Activated T-helper 1 cell treated with anti-CD3 and anti-CD28 coated beads, Interleukin-2, amount 50 U/mL, for 16 hours (primary cell): ENCODE measurements at places on chromosomes 3 and 15.

DNA sequence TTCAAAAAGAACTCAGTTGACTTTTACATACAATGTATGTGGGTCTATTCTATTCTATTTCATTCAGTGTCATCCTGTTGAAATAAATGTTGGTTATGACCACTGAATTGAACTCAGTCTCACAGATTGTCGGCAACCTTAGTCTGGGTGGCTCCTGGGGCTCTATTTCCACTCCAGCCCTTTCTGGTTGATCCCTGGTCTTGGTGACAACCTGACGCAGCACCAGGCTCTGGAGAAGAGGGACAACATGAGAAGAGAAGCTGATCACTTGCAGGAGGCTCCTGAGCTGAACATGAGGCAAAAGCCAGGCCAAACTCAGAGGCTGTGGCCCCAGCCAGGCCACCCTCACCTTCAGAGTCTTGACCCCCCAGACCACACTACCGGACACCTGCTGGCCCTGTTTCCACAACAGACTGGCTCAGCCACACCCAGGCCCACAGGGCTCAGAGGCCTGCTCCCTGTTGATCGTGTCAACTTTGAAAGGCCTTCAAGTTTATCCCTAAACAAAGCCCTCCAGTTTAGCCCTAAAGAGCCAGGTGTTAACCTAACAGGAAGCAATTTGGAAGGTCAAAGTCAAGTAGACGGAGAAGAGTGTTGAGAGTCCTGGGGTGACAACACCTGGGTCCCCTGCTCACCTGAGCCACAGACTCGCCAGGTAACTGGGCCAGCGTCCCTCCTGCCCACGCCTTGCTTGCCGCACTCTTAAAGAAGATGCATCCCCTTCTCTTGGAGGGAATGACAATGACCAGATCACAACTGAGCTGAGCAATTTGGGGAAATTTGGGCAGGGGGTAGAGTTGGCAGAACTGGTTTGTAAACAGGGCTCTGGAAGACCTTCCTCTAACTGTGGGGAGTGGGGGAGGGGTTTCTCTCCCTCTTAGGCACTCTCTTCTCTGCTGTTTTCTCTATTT, 15.4 kb upstream of the MUC20 start:
- no peak for DNase-seq

DNA sequence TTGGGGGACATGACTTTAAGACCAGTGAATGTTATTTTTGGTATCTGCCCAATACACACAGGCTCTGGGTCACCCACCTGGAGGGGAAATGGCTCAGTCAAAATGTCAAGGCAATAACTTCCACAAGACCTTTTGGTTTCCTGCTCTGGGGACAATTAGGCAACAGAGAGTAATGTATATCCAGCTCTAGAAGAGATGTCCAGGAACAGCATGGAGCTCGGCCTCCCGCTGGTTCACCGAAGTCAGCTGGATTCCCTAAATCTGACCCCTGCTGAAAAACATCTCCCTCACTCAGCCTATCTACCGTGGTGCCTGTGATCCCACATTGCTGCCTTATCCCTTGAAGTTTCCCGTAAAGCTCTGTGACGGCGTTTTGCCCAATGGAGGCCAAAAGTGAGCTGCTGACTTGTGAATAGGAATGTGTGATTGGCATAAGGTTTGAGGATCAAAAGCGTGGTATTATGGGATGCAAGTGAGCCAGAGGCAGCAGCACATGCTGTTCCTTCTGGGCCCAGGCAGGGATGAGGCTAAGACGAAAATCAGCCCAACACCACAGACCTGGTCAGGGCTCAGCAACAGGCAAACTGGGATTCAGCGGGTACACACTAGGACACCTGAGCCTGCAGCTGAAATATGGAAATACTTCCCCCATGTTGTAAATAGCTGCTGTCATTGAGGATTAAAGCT, 47.2 kb upstream of the SLC6A11 start:
- no peak for DNase-seq

DNA sequence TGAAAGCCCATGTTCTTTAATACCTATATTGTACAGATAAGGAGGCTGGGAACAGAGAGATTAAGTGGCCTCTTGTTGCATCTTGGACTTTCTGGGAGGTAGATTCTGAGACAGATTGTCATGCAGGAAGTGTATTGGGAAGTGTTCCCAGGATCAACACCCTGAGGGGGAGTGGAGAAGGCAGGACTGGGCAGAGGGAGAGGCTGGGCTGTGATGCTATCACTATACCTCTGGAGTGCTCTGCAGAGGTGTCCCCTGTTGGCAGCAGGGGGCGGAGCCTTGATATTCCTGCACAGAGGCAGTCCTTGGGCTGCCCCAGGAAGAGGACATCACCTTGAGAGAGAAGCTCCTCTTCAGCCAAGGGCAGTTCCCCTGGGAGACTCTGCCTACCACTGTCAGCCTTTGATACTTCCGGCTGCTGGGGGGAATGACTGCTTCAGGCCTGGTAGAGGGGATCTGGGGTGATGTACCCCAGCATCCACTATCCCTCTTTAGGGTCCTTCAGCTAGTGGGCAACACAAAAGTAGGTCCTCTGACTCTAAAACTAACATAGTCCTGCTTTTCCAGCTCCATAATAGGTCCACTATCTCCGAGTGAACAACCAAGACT, 97.4 kb upstream of the RNU6-1 start:
- DNase-seq: no peak

GRCh38 chr3:50584391-50584790, 15.1 kb downstream of the HEMK1 start:
- no peak for DNase-seq

DNA sequence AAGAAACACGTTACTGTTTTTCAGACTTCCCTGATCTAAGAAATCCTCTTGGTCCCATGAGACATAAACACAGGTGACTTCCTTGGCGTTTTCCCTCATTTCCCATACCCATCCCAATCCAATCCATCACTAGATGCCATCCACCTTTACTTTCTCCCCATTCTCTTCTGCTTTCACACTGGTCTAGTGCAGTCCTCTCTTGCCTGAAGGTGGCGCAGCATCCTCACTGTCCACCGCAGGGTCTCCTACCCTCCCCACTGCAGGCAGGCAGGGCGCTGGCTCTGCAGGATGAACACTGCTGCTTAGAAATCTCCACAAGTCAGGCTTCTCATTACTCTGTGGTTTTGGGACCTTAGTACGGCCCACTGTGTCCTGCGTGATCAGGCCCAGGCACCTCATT, 58.2 kb downstream of the RAB7A start:
- peak; percentile 24 for DNase-seq

GRCh38 chr3:72391659-72392058, 456.6 kb downstream of the SHQ1 start:
- no peak for DNase-seq

- no peak for DNase-seq
Observed at GRCh38 chr3:144148356-144148755, 176.7 kb downstream of the DIPK2A start.

DNA sequence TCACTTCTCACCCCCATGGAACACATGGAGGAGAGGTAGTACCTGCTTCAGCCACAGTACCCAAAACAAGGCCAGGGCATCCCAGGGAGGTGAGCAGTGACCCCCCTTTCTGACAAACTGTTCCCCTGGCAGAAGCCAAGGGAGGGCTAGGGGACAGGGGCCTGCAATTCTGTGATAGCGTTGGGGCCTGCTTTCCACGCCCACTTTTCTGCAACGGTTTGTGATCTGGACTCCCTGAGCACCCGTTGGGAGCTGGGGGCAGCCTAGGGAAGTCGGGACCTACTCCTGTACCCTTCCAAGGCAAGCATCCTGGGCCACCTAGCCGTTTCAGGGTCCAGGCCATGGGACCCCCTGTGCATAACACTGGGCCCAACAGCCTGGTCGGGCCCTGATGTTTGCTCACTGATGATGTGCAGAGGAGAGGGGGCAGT, 996 bp upstream of the DNAJA4 start:
- DNase-seq: no peak

DNA sequence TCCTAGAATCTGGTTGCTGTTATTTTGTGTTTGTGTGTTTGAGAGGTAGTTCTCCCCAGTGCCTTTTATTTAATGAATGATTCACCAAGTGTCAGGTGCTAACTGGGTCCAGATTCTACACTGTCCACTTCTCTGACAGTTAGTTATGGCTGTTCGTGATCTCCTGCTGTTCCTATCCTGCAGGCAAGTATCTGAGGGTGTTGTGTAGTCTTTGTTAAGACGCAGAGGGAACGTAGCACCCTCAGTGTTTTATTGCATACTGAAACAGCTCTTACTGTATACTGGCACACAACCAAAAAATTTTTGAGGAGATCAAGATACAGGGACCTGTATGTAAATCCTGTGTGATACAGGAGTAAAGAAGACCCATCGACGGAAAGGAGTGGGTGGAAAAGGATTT, 1271.3 kb downstream of the ROBO1 start:
- no peak for DNase-seq

GRCh38 chr15:51085764-51086163, 8.9 kb downstream of the TNFAIP8L3 start:
- DNase-seq: no peak

DNA sequence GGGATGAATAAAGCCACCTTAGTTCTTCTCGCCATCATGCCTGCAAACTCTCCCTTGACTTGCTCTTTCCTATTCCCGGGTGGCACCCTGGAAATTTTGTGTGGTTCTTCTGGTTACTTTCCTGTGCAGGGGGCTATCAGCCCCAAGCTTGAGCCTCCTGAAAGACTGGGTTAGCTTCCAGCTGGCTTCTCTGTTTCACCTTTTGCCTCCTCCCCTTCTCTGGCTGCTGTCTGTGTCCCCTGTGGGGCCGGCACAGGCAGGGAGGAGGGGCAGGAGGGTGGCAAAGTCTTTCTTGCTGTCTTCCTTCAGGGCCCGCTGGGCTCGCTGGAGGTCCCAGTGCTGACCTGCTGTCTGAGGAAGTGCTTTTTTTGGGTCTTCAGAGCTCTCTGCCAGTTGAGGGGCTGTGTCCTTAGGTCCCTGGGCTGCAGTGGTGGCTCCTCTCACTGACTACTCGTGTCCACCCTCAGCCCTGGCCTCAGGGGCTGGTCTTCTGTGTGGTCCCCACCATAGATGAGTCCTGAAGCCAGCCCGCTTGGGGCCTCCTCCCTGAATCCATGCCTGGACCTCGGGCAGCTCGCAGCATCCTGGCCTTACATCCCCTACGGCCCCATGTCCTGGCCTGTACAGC, 196.5 kb downstream of the KLF13 start:
- no peak for DNase-seq

DNA sequence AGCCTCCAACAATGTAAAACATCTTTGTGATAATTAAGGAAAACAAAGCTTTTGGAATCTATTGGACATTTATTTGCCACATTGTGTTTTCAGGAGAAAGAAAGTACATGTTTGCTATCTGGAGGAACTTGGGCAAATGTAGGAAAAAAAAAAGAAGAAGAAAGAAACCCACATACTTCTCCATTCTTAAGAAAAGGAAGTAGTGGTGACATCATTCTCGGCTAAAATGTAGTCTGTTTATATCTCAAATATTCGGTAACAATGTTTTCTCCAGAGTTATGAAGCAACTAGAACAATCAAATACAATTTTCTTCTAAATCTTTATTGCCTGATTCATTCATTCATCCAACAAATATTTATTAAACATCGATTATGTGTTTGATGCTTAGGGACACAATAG, 2.3 kb upstream of the TGFBR2 start:
- no peak for DNase-seq

DNA sequence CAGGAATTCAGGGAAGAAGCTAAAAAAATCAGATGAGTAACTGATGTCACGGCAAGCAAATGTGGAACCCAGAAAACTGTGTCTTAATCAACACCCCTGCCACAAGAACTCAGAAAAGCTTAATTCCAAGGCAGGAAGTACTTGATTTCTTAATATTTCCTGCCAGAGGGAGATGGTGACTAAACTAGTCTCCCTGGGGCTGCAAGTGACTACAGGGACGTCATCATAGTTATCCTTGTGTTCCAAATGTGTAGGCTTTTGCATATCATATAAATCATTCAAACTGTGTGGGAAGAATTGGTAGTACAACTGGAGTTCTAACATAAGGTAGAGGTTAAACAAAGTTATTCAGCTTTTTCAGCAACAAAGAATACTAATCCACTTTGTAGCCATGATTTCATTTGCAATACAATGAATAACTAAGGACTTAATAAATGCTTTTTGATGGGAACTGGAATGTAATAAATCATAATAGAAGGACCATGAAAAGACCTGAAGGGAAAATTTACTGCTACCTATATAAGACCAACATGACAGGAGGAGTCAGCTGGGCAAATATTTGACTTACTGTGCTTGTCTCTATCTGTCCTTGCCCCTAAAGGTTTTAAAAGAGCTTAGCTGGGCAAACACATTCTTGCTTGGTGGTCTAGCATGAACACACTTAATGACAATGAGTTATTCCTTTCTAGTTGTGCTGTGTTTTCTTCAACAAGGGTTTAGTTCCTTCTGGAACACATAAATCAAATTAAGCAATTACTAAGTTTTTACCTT, 76.0 kb upstream of the NECTIN3 start:
- DNase-seq: no peak

DNA sequence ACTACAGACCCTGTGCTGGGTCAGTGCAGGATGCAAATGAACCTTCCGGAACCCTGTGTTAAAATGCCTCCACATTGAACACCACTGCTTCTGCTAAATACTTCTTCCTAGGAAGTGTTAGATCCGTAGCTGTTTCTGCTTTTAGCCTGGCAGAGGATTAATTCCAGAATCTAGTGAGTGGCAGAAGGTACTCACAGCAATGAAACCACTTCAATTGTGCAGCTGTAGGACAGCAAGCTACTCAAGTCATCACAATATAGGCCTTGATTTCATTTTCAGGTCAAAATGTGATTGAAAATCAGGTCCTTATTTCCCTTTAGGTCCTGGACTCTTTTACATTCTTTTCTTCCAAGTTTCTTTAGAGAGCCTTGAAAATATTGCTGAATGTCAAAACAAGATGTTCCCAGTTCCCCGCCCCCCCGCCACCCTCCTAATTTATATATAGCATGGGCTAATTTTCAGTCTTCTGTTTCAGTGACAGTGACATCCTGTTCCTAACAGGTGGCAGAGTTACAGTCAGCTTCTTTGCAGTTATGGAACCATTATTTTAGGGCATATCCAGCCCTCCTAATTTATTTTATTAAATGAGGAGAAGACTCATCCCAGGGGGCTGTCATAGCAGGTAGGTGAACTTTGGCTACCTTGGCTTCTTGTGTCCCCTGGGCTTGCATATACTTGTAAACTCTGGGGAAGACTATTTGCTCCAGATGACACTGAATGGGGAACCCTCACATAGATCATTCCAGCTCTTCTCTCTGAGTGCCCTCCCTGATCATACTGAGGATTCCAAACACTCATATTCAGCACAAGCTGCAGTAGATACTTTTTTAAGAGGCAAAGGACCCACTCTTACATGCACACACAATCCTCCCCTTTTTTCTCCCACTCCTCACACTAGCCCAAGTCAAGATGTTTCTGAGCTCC, 28.0 kb upstream of the ARNT2 start:
- DNase-seq: no peak

GRCh38 chr15:47496343-47497185, 220.7 kb upstream of the SEMA6D start:
- no peak for DNase-seq

DNA sequence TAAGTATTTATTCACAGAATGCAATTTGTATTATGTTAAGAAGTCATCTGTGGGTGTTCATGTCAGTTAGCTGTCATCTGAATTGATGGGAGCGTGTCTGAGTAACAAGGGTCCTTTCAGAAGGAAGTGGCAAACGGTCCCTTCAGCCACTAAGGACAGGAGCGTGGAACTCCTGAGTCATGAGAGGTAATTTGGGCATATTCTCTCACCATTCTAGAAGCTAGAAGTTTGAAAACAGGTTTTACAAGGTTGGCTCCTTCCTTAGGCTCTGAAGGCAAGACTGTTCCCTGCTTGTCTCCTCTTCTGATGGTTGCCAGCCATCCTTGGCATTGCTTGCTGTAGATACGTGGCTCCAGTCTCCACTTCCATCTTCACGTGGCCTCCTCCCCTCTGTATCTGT, 19.7 kb downstream of the ABHD2 start:
- no peak for DNase-seq

- peak; percentile 64 for DNase-seq
Observed at GRCh38 chr3:184229394-184230080, at the start of gene VWA5B2. TSS of gene VWA5B2 (plus strand) at chr3:184229585. CDS start at chr3:184230529, 944 bp downstream.
